ENCODE measurements at places on chromosomes 5 and 9.

DNA sequence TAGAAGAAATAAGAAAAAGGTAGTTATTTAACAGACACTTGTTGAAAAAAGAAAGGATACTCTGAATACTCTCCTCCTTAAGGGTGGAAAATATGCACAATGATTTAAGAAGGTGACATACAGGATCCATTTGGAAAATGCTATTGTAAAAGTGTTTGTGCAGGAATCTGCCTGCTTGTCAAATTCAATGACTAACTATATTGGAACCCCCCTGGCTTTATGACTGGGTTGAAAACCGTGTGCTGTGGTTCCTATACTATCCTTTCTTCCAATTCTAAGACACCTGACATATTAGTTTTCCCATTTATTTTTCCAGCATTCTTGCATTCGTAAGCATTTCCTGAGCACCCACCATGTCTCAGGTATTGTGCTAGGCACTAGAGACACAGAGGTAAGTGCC is 220.0 kb downstream of the GLIS3 start:
- DNase-seq, result no peak

DNA sequence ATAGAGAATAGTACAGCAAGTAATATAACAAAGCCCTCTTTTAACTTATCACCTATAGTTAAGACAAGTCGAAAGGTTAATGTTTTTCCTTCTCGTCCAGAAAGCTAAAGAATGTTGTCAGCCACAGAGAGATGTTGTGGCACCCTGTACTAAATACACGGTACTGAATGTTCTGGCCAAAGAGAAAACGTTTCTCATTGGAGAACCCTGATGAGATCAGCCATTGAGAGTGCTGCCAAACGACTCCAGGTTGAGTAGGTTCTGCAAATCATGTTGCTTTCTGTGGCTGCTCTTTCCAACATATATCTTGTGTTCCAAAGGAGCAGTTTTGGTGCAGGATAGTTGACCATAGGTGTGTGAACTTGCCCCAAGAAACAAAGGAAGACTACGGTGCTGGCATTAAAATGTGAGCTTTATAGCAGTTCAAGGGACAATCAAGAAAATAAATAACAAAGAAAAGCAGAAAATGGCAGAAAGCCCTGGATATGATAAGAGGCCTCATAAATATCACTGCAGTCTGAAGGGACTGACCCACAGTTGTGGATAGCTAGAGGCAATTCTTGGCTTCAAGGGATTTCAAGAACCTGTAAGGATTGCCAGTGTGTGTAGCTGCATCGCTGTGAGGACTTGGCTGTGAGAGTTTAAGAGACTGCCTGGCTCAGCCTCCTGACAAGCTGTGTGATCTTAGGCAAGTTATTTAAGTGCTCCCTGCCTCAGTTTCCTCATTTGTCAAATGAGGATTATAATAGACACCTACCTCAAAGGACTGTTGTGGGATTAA is 102.7 kb downstream of the ARHGEF28 start:
- no peak for DNase-seq

DNA sequence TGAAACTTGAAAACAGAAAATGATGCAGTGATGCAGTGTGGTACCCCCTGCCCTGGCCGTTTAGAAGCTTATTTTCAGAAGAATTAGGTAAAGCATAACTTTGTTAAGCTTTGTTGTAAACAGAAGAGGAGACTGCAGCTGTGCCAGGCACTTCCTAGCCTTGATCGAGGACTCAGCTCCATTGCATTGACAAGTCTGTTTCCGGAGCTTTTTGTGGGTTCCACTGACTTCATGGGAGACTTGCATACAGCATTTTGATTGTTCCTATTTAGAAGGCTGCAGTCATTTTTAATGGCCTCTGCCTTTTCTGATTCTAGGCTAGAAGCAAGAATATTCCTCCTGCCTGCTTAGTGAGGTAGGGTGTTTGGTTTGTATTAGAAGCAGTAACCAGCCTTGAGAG is 12.3 kb downstream of the MVB12B start:
- DNase-seq, result no peak

GRCh38 chr5:149177911-149178565 is 36.7 kb downstream of the ABLIM3 start:
- no peak for DNase-seq

- no peak for DNase-seq
These were observed 35.7 kb upstream of the PLIN2 start for GRCh38 chr9:19162956-19163355.

GRCh38 chr9:81389569-81389993 is 299.8 kb downstream of the TLE1 start:
- no peak for DNase-seq

DNA sequence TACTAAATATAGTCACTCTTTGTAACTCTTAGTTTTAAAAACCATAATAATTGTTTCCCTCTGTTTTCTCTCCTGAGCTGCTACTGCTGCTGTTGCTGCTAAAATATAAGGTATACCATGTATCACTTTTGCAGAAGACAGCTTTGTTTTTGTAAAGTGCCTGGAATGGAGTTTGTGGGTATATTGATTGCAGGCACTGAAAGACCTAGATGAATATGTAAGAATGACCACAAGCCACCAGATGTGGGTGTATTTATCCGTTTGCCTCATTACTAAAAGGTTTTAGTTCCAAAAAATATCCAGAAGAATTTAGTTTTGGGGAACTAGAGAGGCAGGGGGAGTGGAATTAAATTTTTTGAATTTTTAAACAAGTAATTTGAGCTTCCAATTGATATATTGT is 151.1 kb upstream of the CDKN2B start:
- DNase-seq, result no peak

GRCh38 chr5:65050140-65050539 is 281.4 kb downstream of the CWC27 start:
- no peak for DNase-seq

DNA sequence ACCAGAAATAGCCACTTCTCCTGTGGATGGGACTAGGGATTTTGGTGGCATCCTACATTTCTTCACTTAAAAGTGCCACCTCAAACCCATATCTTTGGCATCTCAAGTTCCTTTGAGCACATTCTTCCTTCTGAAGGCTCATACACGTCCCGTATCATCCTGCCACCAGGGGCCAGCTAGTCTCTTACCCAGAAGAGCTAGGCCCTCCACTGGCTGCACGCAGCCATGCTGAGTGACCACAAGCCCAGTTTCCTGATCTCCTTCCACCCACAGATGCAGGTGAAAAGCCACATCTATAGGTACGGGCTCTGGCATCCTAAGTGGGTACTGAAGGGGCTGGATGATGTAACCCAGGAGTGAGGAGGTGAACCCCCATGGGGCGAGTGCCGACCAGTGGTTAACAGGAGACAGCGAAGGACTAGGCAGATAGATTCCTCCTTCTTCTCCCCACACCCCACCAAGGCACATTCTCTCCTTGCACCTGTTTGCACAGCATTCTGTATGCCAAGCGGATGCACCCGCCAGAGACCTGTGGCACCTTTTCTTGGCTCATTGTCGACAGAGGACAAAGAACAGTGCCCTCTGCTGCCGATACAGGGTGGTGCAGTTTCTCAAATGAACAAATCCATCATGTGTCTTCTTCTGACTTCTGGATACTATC is 14.4 kb upstream of the SCGB3A1 start:
- DNase-seq, result no peak

- no peak for DNase-seq
These were observed 41.9 kb downstream of the GPBP1 start for GRCh38 chr5:57215629-57216195.

DNA sequence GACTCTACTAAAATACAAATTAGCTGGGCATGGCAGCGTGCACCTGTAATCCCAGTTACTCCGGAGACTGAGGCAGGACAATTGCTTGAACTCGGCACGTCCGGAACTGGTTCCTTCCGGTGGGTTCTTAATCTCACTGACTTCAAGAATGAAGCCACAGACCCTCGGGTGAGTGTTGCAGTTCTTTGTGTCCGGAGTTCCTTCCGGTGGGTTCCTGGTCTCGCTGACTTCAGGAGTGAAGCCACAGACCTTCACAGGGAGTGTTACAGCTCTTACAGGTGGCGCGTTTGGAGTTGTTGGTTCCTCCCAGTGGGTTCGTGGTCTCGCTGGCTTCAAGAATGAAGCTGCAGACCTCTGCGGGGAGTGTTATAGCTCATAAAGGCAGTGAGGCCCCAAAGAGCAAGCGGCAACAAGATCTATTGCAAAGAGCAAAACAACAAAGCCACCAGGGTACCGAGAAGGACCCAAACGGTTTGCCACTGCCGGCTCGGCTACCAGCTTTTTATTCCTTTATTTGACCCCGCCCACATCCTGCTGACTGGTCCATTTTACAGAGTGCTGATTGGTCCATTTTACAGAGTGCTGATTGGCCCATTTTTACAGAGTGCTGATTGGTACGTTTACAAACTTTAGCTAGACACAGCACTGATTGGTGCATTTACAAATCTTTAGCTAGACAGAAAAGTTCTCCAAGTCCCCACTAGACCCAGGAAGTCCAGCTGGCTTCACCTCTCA is 28.6 kb upstream of the SLC6A19 start:
- no peak for DNase-seq

- DNase-seq, result no peak
These were observed 157.9 kb downstream of the NFIB start for GRCh38 chr9:14156046-14156445.

DNA sequence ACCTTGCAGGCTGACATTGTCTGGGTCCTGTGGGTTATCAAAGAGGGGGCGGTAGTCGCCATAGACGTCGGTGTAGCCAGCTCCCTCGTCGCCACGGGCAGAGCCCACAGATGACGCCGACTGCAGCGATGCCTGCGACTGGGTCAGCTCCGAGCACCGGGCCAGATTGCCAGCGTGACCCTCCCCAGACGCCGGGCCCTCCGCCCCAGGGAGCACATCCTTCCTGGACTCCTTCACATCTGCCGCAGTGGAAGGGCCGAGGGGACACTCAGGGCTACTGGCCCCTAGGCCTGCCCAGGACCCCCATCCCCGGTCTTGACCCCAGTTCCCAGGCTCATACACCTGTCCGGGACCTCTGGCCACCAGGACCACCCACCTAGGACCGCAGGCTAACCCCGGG is 13.9 kb downstream of the ABCA2 start:
- DNase-seq, result no peak

DNA sequence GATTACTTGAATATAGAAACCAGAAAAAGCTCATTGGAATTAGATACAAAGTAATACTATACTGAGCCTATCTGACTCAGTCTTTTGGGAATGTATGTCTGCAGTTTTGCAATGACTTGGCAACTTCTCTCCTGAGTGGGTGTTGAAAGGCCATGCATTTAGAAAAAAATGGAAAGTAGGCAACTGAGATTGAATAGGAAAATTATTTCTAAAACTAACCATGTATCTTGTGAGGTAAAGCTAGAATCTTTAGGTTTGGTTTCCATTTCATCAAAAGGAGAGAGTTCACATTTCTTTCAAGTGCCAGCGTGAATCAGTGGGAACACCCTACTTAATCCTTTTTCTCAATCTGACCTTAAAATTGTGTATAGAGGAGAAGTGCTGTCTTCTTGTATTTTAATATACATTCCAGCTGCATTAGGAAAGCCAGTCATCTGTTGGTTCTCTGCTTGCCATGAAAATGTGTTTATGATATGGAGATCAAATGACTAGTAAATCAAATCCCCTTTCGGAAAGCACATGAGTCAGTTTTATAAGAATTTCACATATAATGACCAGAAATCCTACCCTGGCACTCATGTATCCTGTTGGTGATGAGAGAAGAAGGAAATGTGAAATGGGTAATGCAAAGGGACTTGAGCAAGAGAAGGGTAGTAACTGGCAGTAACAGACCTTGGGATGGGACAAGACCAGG is 30.4 kb downstream of the NFX1 start:
- no peak for DNase-seq

DNA sequence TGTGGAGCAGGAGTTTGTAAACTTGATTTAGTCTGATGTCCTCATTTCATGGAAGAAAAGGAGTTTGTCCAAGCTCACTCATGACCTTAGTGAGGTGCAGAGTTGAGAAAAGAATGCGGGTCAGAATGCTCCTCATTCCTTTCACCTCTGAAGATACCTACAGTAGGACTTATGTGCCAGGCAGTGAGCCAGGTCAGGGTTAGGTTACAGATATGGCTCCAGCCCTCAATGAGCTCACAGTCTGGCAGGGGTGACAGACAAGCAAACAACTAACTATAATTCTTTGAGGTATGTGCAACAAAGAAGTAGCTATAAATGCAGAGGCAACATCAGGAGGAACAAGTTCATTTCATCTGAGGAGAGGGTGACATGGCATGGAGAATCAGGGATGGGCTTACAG is 102.5 kb downstream of the SPATA31D1 start:
- no peak for DNase-seq

GRCh38 chr5:51391175-51391574 is 7.9 kb downstream of the ISL1 start:
- no peak for DNase-seq

- DNase-seq, result no peak
These were observed 316.6 kb downstream of the SPOCK1 start for GRCh38 chr5:137182576-137182975.

DNA sequence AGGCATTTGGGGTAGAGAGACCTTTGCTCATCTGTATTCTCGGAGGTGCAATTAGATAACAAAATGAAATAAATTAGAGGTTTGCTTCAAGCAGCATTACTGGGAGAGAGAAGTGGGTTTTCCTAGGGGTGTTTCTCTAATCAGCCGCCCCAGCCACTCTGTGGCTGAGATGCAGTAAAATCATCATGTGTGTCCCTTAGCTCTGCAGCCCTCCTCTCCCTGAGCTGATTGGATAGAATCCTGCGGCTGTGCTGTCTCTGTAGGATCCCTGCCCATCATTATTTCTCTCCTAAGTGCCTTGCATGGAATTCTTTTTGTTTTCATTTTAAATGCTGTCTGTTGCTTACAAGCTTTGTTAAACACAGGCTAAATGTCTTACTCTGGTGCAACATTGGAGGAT is 171.4 kb downstream of the SH3GL2 start:
- no peak for DNase-seq

GRCh38 chr5:55331321-55331720 is 23.5 kb downstream of the MTREX start:
- no peak for DNase-seq

DNA sequence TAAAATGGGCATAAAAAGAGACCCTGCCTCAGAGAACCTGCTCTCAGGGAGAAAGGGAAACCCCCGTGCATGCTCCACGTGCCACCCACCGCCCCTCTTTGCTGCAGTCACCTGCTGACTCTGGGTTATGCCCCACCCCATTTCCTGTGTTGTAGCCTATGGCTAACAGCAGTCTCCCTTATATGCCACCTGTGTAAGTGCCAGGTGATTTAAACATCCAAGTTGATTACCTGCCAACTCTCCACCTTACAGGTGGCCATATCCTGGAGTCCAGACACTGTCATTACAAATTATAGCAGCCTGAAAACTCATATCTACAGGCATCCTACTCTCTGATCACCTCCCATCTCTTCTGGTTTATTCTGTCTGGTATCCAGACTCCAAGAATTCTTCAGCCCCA is 242.6 kb downstream of the HSPA4 start:
- DNase-seq, result no peak

DNA sequence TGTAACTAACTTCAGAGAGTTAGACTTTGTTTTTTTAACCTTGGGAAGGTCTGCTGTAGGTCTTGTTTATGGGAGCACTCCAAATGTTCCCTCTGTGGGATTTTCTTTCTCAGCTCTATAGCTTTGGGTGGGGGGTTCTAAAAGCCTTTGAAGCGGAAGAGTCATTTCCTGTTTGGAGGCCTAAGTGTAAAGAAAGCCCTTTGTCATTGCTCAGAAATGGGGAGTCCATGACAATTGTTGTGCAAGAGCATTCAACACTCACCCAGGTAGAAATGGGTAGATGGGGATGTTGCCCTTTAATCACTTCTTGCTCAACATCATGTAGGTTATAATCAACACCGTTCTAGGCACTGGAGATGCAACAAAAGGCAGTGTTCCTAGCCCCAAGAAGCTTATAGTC is 30.3 kb upstream of the MAST4 start:
- no peak for DNase-seq

GRCh38 chr9:3858961-3859360 is 333.2 kb upstream of the RFX3 start:
- no peak for DNase-seq

- DNase-seq, result no peak
These were observed 109.5 kb upstream of the RAPGEF1 start for GRCh38 chr9:131849391-131849790.

Measured in SK-N-MC (cell line).